Activated naive CD8-positive, alpha-beta T cell treated with anti-CD3 and anti-CD28 coated beads, Interleukin-2, amount 50 U/mL, for 24 hours (primary cell): ENCODE measurements at places on chromosomes 4 and X.
A peak's percentile ranks its signal among the peaks of the same experiment; 100 is the strongest.

DNA sequence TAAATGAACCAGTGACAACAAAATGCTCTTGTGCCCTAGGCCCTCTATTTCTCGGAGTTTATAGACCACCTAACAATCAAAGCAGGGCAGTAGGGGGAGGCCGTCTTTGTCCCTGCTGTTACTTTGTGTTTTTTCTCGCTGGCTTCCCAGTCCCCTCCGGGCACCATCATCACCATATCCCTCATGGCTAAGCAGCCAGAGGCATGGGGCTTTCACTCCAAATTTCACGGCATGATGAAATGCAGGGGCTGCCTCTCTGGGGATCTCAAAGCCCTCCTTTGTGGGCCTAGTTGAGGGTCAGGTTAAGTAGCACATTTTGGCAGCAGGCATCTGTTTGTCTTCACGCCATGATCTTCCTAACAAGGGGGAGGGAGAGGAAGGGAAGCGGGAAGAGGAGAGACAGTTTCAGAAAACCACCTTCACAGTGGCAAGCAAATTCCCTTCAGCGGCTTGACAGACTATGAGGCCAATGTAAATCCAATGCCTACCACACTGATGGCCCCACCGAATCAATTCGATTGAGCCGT, 91.9 kb downstream of the ANOS1 start:
- DNase-seq = no peak

- no peak for DNase-seq
These were observed 130.9 kb downstream of the RNF150 start for GRCh38 chr4:141002323-141002805.

- DNase-seq = no peak
These were observed 25.8 kb downstream of the EXOC1 start for GRCh38 chr4:55879224-55879623.

- DNase-seq = no peak
These were observed 89.5 kb downstream of the TASL start for GRCh38 chrX:30488092-30488491.

GRCh38 chr4:48305508-48305907, 35.8 kb upstream of the SLAIN2 start:
- DNase-seq = no peak

DNA sequence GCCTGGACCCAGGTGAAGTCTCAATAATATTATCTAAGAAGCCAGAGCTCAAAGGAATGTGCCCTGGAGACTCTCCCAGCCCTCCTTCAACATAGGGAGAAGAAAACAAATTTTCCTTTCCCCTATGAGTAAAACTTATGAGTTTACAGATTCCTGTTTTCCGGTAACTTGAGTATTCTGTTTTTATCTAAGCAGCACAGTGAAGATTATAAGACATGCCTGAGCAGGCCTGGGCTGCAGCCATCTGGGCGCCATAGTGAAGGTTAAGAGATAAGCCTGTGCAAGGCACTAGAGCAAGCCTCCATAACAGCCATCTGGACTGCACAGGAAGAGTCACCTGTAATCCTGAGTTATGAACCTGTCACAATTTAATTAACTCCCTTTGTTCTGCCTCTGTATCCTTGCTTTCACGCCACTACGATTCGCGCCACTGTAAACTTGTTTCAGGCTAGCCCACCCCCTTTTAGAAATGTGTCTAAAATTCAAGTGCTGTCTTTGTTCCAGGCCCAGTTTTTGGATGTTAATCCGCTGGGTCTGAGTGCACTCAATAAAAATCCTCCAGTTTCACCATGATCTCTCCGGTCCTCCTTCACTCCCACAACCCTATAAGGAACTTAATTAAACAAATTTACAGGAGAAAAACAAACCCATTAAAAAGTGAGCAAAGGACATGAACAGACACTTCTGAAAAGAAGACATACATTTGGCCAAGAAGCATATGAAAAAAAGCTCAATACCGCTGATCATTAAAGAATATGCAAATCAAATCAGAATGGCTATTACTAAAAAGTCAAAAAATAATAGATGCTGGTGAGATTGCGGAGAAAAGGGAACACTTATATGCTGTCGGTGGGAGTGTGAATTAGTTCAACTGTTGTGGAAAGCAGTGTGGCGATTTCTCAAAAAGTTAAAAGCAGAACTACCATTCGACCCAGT, 189.5 kb downstream of the APBB2 start:
- DNase-seq = no peak

GRCh38 chrX:70030301-70030767, 19.4 kb downstream of the AWAT2 start:
- peak; percentile 40 for DNase-seq

- no peak for DNase-seq
These were observed 697.8 kb upstream of the HS3ST1 start for GRCh38 chr4:12126474-12126873.

GRCh38 chr4:95599777-95600400, 51.1 kb upstream of the UNC5C start:
- no peak for DNase-seq
